ENCODE measurements at places on chromosomes 12 and 14. TPM values are rescaled to one million over a fixed set of nuclear protein-coding genes. Genes with fewer than 3 reads are reported as not detected.

- DNase-seq, result peak; percentile 76
- H3K27me3 ChIP-seq, result no peaks in the 10 kb centered on the region
- H3K27ac ChIP-seq, result peak overlapping the region; percentile 40
- peaks cover 23% of the 10 kb centered on the region for H3K36me3 ChIP-seq
Observed at GRCh38 chr12:53042607-53043454, 7.0 kb upstream of the TNS2 start.

GRCh38 chr14:24232645-24233537 lies at the start of gene GMPR2:
Gene GMPR2 (plus strand): TSS chr14:24232929. CDS start chr14:24233254, 325 bp downstream.
- peak within 1 kb of the TSS; percentile 96 for H3K4me3 ChIP-seq
- peak within 1 kb of the TSS; percentile 75 for H3K27ac ChIP-seq
- H3K36me3 ChIP-seq, result peaks cover 39% of the 10 kb centered on the region
- H3K4me1 ChIP-seq, result peaks cover 8% of the 10 kb centered on the region
- H3K27me3 ChIP-seq, result no peaks in the 10 kb centered on the region

DNA sequence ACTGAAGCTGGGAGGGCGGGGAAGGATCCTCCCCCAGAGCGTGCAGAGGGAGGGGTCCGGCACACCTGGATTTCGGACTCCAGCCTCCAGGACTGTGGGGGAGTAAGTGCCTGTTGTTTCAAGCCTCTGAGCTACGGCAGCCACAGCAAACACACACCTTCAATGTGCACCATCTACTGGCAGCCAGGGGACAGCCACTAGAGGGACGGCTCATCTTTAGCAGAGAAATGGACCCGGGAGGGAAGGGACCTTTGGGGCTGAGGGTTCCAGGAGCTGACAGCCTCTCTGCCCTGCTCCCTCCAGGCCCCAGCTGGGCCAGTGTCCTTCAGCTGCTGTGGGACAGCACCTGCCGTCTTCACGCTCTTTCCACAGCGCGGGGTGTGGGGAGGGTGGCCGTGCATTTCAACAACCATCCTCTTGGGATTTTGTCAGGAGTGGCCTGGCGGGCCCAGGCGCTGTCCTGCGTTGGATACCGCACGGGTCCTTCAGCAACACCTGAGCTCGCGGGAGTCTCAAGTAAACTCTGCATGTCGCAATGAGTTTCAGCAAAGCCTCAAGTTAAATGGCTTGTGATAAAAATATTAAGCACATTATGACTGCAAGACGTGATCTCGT lies 209.2 kb upstream of the C14orf180 start:
- no peaks in the 10 kb centered on the region for H3K36me3 ChIP-seq
- DNase-seq, result peak; percentile 86
- H3K4me3 ChIP-seq, result no peak overlapping the region
- H3K4me1 ChIP-seq, result no peaks in the 10 kb centered on the region
- H3K27ac ChIP-seq, result no peak overlapping the region
- H3K27me3 ChIP-seq, result no peaks in the 10 kb centered on the region

DNA sequence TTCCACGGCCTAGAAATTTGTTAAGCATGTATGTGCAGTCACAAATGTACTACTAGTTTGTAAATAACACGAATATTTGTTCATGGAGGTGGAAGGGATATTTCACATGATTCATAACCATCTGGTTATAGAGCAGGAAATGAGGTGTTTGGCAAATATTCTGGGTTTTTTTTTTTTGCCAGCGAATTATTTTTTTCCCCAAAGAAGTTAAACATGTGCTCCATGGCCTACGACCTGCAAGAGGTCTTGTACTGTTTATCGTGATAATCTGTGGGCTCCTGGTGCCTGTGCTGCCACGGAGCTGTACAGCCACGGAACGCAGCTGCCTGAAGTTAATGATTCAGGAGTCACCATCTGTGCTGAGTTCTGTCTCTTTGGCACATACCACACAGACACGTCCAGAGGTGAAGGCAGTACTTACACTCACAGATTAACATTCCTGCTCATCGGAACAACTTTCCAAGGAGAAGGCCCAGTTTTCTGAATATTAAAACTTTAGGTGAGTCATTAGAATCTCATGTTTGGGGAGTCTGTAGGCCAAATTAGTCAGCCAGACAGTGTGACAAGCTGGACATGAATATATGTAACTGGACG lies 156.3 kb downstream of the TMX1 start:
- no peak for DNase-seq
- H3K36me3 ChIP-seq, result no peaks in the 10 kb centered on the region
- H3K27me3 ChIP-seq, result no peaks in the 10 kb centered on the region
- peak overlapping the region; percentile 72 for H3K27ac ChIP-seq

- peaks cover 16% of the 10 kb centered on the region for H3K36me3 ChIP-seq
- no peak overlapping the region for H3K27ac ChIP-seq
- H3K27me3 ChIP-seq, result no peaks in the 10 kb centered on the region
Observed at GRCh38 chr12:109112720-109113465, 3.5 kb upstream of the ACACB start.

- H3K4me1 ChIP-seq, result no peaks in the 10 kb centered on the region
- no peaks in the 10 kb centered on the region for H3K27me3 ChIP-seq
- no peaks in the 10 kb centered on the region for H3K36me3 ChIP-seq
- H3K27ac ChIP-seq, result no peak overlapping the region
Observed at GRCh38 chr14:104189629-104190335, 51.4 kb downstream of the KIF26A start.

- no peak for DNase-seq
- H3K27ac ChIP-seq, result no peak overlapping the region
- no peaks in the 10 kb centered on the region for H3K36me3 ChIP-seq
- H3K27me3 ChIP-seq, result no peaks in the 10 kb centered on the region
- H3K4me3 ChIP-seq, result no peak overlapping the region
Observed at GRCh38 chr12:130993759-130994670, 40.3 kb downstream of the ADGRD1 start.

DNA sequence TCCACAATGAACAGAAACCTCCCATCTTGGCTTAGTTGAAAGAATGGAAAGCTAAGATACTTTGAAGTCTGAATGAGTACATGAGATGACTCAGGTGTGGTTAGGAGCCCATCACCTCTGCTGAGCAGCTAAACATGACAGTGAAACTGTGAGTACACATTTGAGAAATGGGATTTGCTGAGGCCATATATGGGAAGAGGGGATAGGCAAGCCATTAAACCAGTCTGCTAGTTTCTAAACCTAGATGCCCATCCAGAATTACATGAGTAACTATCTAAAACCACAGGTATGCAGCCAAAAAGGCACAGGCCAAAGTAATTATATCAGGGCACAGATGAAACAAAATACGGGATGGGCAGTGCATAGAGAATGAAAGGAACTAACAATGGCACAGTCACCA lies 41.2 kb downstream of the NKX2-1 start:
- H3K4me1 ChIP-seq, result peaks cover 8% of the 10 kb centered on the region
- no peaks in the 10 kb centered on the region for H3K36me3 ChIP-seq
- H3K27me3 ChIP-seq, result peaks cover 16% of the 10 kb centered on the region
- no peak overlapping the region for H3K27ac ChIP-seq

DNA sequence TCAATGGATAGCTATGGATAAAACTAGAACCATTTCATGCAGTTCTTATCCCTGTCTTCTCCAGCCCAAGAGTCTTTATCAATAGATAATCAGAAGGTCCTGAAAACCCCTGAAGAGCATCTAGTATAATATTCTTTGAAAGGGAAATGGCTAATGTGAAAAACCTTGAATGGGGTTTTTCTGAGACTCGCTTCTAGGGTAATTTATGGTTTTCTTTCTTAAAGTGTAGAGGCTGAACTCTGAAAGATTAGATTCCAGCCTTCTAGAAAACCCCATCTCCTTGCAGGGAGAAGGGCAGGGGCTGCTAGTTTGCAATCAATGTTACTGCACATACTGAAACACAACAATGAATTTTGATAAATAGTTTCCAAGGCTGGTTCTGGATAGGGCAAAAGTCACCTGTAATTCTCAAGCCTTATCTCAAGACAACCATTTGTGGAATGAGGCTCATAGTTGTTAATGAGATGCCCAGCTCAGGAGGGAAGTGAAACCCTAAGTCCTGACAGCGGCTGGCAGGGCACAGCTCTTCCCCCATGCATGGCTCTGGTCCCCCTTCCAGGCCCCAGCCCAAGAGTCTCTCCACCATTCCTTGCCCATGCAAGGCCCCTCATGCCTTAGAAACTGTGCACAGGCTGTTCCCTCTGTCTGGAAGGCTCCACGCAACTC lies 33.7 kb upstream of the PYGL start:
- H3K4me1 ChIP-seq, result peaks cover 6% of the 10 kb centered on the region
- no peak for DNase-seq
- H3K36me3 ChIP-seq, result no peaks in the 10 kb centered on the region
- H3K27ac ChIP-seq, result no peak overlapping the region
- no peak overlapping the region for H3K4me3 ChIP-seq

- DNase-seq, result no peak
- H3K27ac ChIP-seq, result no peak overlapping the region
- H3K27me3 ChIP-seq, result no peaks in the 10 kb centered on the region
- H3K36me3 ChIP-seq, result no peaks in the 10 kb centered on the region
- no peaks in the 10 kb centered on the region for H3K4me1 ChIP-seq
Observed at GRCh38 chr12:87270919-87271318, 758.3 kb downstream of the C12orf50 start.

DNA sequence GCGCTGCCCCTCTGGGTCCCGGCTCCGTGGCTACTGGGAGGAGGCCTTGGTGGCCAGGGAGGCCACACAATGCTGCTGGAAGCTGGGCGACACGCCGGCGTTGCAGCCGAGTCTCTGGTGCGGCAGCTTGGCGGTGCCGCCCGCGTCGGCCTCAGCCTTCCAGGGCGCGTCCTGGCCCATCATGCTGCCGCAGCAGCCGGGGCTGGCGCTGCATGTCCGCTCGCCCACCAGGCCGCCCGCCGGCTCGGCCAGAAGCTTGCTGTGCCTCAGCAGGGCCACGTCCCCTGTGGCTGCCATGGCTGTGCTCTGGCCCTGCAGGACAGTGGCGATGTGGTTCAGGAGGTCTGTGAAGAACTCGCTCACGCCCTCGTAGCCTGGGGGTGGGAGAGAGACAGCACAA lies 18.6 kb downstream of the CHGA start:
- no peak overlapping the region for H3K27ac ChIP-seq
- no peaks in the 10 kb centered on the region for H3K27me3 ChIP-seq
- no peaks in the 10 kb centered on the region for H3K36me3 ChIP-seq
- DNase-seq, result no peak
- H3K4me3 ChIP-seq, result no peak overlapping the region

DNA sequence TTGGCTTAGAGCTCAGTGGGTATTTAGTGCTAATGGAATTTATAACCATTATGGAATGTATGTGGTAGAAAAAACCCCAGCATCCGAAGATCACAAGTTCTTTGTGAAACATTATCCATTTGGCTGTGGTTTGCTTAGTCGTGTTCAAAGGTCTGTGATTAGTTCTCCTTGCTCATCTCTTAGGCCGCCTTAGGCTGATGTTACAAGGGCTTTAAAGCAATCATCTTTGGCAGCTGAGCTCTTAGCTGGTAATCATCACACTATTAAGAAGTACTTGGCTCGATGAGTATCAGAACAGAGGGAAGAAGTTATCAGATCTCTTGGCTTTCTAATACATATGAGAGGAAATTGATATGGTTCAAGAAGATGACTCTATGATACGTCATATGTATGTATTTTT lies 124.1 kb upstream of the E2F7 start:
- H3K4me3 ChIP-seq, result no peak overlapping the region
- H3K4me1 ChIP-seq, result no peaks in the 10 kb centered on the region
- H3K36me3 ChIP-seq, result no peaks in the 10 kb centered on the region
- H3K27ac ChIP-seq, result no peak overlapping the region
- no peak for DNase-seq
- H3K27me3 ChIP-seq, result no peaks in the 10 kb centered on the region

DNA sequence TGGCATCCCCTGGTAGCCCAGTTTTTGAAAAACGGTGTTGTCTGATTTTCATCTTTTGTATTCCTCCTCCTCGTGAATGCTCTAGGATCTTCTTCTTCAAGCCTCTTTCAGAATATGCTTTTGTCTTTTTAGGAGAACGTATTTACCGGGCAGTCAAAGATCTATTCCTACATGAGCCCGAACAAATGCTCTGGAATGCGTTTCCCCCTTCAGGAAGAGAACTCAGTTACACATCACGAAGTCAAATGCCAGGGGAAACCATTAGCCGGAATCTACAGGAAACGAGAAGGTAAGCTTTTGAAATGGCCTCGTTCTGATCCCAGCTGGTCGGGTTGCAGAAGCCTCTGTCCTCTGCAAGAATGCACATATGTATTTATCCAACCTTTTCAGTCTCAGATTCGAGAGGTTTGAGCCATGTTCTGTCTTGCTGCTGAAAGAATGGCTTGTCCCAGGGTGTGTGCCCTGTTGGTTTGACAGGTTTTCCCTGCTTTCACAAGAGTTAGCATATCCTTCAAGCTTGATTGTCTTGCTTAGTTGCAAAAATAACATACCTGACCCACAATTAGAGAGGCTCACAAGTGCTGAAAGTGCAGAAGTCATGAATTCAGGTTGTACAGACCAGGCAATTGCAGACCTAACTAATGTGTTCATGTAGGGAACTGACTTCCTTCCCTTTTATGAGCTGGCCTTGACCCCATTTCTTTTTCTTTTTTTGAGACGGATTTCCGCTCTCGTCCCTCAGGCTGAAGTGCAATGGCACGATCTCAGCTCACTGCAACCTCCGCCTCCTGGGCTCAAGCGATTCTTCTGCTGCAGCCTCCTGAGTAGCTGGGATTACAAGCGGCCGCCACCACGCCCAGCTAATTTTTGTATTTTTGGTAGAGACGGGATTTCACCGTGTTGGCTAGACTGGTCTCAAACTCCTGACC lies 6.8 kb downstream of the KMT5A start:
- no peak overlapping the region for H3K27ac ChIP-seq
- no peaks in the 10 kb centered on the region for H3K27me3 ChIP-seq
- peaks cover 53% of the 10 kb centered on the region for H3K36me3 ChIP-seq
- peak overlapping the region; percentile 80 for H3K4me3 ChIP-seq

GRCh38 chr12:115623764-115624334 lies 653.6 kb downstream of the MED13L start:
- peaks cover 29% of the 10 kb centered on the region for H3K27me3 ChIP-seq
- H3K27ac ChIP-seq, result no peak overlapping the region
- no peaks in the 10 kb centered on the region for H3K36me3 ChIP-seq
- peak; percentile 80 for DNase-seq

- H3K4me3 ChIP-seq, result no peak overlapping the region
- no peaks in the 10 kb centered on the region for H3K27me3 ChIP-seq
- no peaks in the 10 kb centered on the region for H3K36me3 ChIP-seq
- H3K27ac ChIP-seq, result no peak overlapping the region
Observed at GRCh38 chr12:64189530-64189929, 32.6 kb downstream of the KICS2 start.

GRCh38 chr14:69989622-69990021 lies 110.4 kb downstream of the SMOC1 start:
- no peak overlapping the region for H3K4me3 ChIP-seq
- H3K4me1 ChIP-seq, result peaks cover 5% of the 10 kb centered on the region
- no peak for DNase-seq
- H3K36me3 ChIP-seq, result no peaks in the 10 kb centered on the region
- no peak overlapping the region for H3K27ac ChIP-seq
- peaks cover 67% of the 10 kb centered on the region for H3K27me3 ChIP-seq

GRCh38 chr14:80847070-80847469 lies 94.5 kb downstream of the CEP128 start:
- no peak overlapping the region for H3K27ac ChIP-seq
- H3K4me3 ChIP-seq, result no peak overlapping the region
- no peaks in the 10 kb centered on the region for H3K27me3 ChIP-seq
- no peak for DNase-seq
- no peaks in the 10 kb centered on the region for H3K36me3 ChIP-seq

- H3K4me1 ChIP-seq, result no peaks in the 10 kb centered on the region
- H3K27ac ChIP-seq, result no peak overlapping the region
- H3K36me3 ChIP-seq, result peaks cover 5% of the 10 kb centered on the region
- no peak for DNase-seq
- H3K4me3 ChIP-seq, result no peak overlapping the region
Observed at GRCh38 chr12:12094481-12094880, 23.7 kb downstream of the BCL2L14 start.

Gene AJUBA
- total RNA-seq, result 34.2 TPM

Gene ESR2
- total RNA-seq, result 0.20 TPM

Gene GLIPR1L1
- not detected for total RNA-seq

Gene TUNAR
- 23.5 TPM for total RNA-seq

Gene C12orf50
- 0.35 TPM for total RNA-seq

Gene GYS2
- total RNA-seq, result not detected

All from endodermal cell (in vitro differentiated cells).